ENCODE measurements at places on chromosomes 6 and 20. TPM values are rescaled to one million over a fixed set of nuclear protein-coding genes. Genes with fewer than 3 reads are reported as not detected.

HCRTR2 gene
- not detected for total RNA-seq

OXT gene
- not detected for total RNA-seq

AGER gene
- 1.2 TPM for total RNA-seq

DEFB124 gene
- 0.38 TPM for total RNA-seq

BPIFA2 gene
- total RNA-seq: not detected

TRIM15 gene
- total RNA-seq: not detected

NKX2-2 gene
- not detected for total RNA-seq

TINAG gene
- not detected for total RNA-seq

HLA-DQA1 gene
- total RNA-seq: not detected

EBF4 gene
- 2.7 TPM for total RNA-seq

LIN28B gene
- 1.4 TPM for total RNA-seq

ELOVL4 gene
- 1.5 TPM for total RNA-seq

TRIM38 gene
- 1.8 TPM for total RNA-seq

CHMP4B gene
- total RNA-seq: 152 TPM

POM121L2 gene
- total RNA-seq: not detected
